ENCODE measurements at places on chromosomes 12 and 14. TPM values are rescaled to one million over a fixed set of nuclear protein-coding genes. Genes with fewer than 3 reads are reported as not detected.

RPS6KL1 gene
- 248 TPM for total RNA-seq

- DNase-seq, result peak; percentile 54
Observed at GRCh38 chr14:36513451-36514277, 6.4 kb downstream of the NKX2-1 start.

DNA sequence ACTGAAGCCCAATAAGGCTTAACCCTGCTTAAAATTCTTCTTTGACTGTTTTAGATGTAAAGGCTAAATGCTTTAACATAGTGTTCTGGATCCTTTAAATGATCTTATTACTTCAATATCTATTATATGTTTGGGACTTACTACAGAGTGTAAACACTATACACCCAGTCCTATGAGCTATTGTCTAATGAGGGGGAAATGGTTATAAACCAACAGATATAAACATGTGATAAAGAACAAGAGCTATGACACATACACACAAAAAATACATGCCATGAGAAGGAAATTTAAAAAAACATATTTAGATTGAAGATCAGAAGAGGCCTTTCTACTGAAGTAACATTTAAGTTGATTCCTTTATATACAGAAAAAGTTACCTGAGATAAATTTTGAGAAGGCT is 505.1 kb downstream of the FOXG1 start:
- no peak for DNase-seq

DNA sequence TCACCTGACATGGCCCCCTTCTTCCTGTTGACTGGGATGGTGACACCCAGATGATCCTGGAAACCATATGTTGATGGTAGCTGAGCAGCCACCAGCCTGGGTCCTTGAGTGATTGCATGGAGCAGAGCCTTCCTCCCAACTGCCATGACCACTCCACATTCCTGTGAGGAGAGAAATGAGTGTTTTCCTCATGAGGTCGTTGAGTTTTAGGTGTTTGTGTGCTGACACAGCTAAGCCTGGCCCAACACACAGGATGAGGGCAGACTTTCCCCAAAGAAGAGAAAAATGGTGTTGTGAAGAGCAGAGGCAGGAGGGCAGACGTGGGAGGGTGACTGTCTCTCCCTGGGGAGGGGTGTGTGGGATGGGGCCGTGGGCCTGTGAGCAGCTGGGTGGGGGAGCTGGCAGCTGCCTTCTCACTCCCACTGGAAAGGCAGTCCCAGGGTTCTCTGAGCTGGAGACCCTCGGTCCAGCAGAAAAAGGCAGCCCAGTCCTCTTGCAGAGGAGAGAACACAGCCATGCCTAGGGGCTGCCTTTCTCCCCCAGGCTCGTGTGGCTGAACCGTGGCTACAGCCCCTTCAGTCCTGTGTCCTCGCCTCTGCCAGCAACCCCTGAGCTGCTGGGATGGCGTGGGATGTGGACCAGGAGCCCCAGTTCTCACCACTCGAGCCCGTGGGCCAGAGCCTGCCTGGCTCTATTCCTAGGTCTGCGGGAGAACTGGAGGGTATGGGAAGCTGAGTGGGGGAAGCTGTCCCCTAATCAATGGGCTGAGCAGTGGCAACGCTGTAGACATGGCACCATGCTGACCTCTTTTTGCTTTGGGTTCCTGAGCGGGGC is 257.0 kb downstream of the ADGRD1 start:
- DNase-seq, result no peak

GRCh38 chr12:53214687-53215455 is 7.8 kb upstream of the ITGB7 start:
- DNase-seq, result no peak

DNA sequence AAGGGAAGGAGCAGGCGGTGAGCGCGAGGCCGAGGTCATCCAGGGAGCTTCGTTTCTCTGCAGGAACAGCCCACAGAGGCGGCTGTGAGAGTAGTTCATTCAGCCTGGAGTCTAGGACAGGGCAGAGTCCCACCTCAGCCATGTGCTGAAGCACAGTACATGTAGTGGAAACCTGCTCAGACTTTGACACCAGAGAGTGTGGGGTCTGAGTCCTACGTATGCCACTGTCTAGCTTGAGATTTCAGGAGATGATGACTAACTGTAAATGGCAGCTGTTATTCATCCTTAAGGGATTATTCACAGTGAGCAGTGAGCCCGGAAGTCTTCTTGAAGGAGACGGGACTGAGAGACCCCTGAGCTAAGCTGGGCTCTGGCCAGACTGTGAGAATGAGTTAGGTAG is 938 bp upstream of the SLC6A13 start:
- no peak for DNase-seq

NFATC4 gene
- total RNA-seq, result 11.4 TPM

DNA sequence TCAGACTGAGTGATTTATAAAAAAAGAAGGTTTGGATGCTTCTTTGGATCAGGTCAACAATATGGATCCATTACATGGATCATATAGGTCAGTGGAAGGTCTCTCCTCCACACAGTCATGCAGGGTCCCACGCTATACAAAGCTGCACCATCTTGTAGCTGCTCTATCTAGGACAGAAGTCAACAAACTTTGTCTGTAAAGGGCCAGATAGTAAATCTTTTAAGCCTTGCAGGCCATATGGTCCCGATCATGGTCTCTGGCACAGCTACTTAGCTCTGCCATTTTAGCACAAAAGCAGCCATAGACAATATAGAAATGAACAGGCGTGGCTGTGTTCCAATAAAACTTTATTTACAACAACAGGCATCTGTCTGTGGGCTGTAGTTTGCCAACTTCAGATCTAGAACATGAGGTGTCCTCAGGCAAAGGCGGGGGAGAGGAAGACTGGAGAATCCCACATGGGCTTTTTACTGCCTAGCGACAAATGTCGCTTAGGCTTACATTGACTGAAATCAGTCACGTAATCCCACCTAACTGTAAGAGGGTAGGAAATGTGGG is 36.7 kb downstream of the TMEM233 start:
- no peak for DNase-seq

SCNN1A gene
- total RNA-seq, result 0.74 TPM

ADGRD1 gene
- 0.96 TPM for total RNA-seq

B4GALNT3 gene
- total RNA-seq, result 3.3 TPM

GRCh38 chr12:27480016-27480415 is 33.5 kb downstream of the SMCO2 start:
- no peak for DNase-seq

DNA sequence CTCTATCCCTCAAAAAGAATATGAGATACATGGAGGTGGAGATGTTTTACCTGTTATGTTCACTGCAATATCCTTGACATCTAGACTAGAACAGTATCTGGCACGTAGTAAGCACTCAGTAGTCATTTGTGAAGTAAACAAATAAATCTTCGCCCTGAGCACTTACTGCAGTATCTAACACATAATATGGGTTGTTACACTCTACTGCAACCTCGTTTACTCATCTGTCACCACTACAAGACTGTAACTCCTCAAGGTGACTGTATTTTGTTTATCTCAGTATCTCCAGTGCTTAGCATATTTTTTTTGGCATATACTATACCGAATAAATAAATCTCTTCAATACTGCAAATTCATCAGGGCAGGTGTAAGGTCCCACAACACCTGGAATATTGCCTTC is 66.1 kb downstream of the WASHC3 start:
- DNase-seq, result no peak

DNA sequence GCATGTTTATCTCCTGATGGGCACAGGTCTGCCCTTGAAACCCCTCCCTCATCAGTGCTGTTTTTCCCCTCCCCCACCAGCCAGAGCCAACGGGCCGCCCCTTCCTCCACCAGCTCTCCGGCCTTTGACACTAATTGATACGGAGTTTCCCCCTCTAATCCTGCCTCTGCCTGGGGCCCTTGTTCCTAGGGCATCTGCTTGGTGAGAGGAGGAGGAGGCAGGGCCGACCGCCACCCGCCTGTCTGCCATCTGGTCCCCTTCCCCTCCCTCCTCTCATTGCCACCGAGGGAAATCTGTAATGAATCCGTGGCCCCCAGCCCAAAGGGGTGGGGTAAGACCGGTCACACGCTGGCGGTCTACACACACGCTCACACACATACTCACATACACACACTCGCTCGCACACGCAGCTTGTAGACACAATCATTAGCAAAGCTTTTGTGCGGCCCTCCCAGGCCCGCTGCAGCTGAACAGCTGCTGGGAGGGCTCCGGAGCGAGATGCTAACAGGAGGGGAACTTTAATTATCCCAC is 27.4 kb downstream of the SRRM4 start:
- peak; percentile 92 for DNase-seq

DNA sequence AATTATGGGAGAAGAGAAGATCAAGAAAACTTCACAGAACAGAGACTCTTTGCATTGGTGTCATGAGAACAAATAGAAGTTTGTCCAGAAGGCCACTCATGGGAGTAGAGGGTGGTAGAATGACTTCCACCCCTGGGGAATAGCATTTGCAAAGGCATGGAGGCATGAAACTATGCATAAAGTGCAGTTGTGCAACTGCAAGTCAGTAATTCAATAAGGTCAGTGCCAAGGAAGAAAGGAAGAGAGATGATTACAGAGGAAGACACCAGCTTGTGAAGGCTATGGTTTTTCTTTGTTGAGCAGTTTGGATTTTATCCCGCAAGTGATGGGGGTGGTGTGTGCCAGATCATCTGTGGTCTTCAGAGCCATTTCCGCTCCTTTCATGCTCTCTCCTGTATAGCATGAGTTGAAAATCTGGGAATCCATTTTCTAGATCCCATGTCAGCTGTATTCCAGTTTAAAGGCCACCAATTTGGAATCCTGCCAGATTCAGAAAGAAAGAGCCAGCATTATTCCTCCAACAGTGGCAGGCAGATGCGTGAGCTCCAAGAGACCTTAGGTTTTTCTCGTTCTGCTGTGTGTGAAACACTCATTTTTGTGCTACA is 67.6 kb upstream of the GRIN2B start:
- no peak for DNase-seq

ADAMTS20 gene
- 7.0 TPM for total RNA-seq

GRCh38 chr12:56713345-56713744 is 11.8 kb downstream of the NACA start:
- no peak for DNase-seq

DNA sequence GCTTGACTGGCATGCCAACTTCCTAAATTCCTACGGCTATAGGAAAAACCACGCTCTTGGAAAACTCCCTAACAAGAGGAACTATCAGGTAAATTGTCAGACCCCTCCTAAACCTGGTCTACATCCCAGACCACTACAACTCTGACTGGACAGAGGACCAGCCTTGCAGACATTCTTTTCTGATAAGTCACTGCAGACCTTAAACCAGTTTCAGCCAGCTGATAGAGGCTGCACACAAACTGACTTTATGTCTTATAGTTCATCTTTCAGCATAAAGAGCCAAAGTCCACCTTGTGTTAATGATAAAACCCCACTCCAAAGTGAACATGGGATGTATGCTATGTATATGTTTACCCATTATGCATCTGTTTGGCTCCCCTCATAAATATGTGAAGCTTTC is 166.6 kb downstream of the KTN1 start:
- DNase-seq, result no peak

DNA sequence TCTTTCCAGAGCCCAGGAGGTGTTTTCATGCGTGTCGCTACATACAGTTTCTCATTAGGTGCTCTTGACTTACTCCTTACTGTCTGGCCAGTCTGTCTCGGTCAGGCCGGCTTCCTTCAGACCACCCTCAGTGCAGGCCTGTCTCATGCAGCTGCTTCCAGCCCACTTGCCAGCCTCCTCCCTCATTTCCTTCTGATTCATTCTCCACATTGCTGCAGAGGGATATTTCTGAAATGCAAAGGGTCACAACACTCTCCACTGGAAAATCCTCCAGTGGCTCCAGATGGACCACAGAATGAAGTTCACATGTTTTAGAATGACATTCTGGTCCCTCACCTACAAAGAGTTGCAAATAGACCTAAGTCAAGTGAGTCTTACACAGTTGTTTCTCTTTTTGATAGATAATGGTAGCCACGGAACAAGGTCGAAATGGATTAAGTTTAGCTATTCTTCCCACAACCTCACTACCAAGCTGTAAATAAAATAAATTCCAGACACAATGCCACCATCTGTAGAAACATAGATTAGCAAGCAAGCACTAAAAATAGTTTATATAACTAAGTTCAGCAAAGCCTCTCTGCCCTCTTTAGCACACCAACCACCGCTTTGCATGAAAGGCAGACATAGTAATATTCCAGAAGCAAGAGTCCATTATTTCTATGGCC is 146.9 kb downstream of the ESR2 start:
- DNase-seq, result no peak

LRP1-AS gene
- not detected for total RNA-seq

DNA sequence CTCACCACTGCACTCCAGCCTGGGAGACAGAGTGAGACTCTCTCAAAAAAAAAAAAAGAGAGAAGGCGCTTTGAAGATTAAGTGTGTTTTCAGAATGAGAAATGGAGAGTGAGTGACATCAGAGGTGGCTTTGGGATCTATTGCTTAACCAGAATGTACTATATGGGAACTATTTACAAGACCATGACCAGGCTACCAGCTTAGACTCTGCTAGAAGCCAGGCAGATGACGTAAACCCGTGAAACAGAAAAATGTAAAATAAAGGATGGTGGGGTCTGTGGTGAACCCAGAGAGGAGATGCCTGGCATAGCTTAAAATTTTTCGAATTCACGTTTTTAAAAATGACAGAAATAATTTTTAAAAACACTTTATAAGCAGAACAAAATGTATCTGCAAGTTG is 82.0 kb downstream of the IFT43 start:
- DNase-seq, result no peak
